Hindlimb muscle (tissue), 1 donor: ENCODE measurements at places on chromosomes 5 and 9. TPM values are rescaled to one million over a fixed set of nuclear protein-coding genes. Genes with fewer than 3 reads are reported as not detected.

GRCh38 chr5:77651343-77651742 lies 12.8 kb upstream of the OTP start:
- no peak for DNase-seq

The LRRC19 gene
- 0.13 TPM for polyA plus RNA-seq

The C9orf72 gene
- polyA plus RNA-seq = 17.7 TPM

DNA sequence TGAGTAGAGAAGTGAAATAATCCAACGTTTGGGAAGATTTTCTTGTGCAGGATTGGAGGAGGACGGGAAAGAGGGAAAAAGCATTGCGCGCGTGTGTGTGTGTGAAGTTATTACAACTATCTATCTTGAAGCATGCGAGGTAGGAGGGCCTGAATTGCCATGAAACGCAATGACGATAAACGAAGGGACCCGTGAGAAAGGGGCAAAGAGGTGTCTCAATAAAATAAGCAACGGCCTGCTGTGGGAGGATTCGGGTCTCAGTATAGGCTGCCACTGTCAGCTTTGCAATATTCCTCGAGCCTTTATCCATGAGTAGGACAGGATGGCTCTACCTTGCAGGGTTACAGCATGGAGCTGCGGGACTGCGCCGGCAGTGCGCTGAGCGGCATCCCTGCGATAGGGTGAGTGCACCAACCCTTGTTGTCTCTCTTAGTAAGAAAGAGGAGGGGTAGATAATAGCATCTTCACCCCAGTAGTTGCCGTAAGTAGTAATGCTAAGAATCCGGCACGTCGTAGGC lies 631 bp upstream of the RCL1 start:
- DNase-seq = no peak

GRCh38 chr5:134637116-134637721 lies 4.6 kb upstream of the SAR1B start:
- DNase-seq = no peak

DNA sequence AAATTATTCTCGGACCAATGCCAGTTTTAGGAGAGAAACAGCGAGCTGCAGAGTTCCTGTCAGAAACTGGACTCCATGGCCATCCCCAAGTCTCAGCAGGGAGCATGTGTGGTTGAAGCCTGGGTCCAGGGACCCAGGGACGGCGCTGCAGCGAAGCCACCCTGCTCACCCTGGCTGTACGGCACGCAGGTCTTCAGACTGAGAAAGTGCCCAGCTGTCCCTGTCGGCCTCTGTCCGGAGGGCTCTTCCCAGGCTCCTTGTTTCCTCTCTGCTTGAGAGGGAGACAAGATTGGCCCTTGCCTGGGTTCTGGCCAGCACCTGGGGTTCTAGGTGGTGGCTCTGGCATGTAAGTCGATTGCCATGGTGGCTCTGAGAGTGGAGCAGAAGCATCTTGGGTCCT lies 26.9 kb downstream of the PTGES2 start:
- DNase-seq = no peak

- DNase-seq = no peak
Measured at GRCh38 chr5:173563246-173563645, 53.2 kb downstream of the BOD1 start.

GRCh38 chr5:77194762-77195161 lies 15.7 kb upstream of the PDE8B start:
- no peak for DNase-seq
